Frontal cortex (tissue), 4 donors: ENCODE measurements at places on chromosomes 1 and 21.

DNA sequence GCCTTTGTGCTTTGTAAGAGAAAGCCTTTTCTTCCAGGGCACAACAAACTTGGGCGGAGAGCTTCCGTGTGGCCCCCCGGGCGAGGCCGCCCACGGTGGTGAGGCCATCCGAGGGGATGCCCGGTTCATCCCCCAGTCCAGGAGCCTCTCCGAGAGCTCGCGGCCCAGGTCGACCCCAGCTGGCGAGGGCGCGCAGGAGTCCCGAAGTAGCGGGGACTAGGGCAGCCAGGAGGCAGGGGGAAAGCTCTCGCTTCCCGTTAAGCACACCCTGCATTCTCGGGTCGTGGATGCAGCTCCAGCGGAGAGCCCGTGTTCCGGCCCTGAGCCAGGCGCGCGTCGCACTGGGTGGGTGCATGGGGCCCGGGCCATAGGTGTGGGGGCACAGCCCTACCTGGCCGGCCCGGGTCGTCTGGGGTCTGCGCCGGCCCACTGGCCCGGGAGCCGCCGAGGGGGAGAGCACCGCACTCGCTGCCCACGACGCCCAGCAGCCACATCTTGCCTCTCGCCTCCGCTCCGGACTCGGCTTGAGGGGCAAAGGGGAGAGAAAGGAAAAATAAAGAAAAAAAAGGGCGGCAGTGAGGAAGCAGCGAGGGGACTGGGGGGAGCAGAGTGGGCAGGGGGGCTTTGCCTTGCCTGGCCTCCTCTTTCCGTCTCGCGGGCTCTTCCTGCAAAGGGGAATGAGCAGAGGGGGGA is 1.8 kb downstream of the RNF220 start:
- no peak for DNase-seq

DNA sequence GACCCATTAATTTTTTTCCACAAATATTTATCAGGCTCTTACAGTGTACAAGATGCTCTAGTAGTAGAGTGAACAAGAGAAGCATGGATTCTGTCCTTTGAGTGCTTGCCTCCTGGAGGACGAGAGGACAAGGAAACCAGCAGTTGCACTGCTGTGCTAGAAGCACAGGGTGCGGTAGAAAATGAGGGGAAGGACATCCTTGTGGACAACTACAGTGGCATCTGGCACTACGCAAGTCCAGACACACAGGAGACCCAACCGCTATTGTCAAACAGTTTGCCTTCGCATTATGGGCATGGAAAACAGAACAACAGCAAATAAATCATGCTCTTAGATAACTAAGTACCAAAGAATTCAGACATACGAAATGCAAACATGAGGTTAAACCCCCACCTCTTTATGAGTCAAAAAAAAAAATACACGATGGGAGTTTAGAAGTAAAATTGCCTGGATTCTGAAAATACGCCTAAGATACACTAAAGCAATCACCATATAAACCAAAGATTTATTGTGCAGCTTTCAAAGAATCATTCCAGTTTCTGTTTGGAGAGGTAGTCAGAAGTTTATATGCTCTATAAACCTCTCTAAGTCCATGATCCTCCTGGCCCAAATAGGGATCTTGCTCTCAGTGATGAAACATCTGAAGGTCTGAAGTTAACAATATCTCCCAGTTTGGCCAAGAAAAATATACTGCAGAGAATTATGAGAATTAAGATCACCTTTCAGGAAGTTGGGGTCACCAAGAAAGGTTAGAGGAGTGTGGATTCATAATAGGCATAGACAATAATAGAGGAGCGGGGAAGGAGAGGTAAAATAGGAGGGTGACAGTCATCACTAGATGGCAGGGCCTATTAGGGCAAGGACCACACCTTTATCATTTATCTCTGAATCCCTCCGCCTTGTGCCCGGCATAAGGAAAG is 307.8 kb downstream of the NFIA start:
- no peak for DNase-seq

DNA sequence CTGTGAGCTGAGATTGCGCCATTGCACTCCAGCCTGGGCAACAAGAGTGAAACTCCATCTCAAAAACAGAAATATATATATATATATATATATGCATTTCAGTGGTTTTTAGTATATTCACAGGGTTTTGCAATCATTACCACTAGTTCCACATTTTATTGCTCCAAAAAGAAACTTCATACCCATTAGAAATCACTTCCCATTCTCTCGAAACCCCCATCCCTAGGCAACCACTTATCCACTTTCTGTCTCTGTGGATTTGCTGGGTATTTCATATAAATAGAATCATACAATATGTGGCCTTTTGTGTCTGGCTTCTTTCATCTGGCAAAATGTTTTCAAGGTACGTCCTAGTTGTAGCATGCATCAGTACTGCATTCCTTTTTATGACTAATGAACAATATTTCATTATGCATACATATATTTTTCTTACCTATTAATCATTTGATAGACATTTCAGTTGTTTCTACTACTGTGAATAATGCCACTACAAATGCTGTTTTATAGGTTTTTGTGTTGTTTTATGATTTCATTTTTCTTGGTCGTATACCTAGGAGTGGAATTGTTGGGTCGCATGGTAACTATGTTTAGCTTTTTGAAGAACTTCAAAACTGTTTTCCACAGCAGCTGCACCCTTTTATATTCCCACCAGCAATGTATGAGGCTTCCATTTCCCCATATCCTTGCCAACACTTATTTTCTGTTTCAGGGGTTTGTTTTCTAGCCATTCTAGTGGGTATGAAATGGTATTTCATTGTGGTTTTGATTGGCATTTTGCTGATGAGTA is 95.9 kb downstream of the PHTF1 start:
- no peak for DNase-seq

- DNase-seq = no peak
These were observed 23.8 kb downstream of the HSD11B1 start for GRCh38 chr1:209728466-209728865.

- no peak for DNase-seq
These were observed 21.7 kb downstream of the APP start for GRCh38 chr21:26148840-26149354.

DNA sequence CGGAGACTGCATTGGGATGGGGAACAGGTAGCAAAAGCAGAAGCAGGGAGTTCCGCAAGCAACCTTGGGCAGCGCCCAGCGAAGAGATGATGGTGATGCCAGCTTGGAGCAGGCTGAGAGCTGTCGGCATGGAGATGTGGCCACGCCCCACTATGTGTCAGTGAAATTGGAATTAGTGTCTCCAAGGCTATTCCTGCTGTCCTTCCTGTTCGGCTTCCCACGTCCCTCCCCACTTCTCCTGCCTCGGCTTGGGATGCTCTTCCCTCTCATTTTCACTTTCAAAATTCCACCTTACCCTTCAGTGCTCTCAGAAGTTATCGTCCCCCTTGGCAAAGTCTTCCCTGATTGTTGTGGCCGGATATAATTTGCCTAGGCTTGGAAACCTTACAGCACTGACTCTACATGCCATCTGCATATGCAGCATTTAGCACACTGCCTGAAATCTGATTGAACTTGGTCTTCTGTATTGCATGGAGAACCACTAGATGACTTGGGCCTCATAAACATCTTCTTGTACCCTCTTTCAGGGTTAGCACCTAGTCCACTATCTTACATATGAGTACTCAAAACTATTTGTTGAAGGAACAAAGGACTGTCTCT is 270.7 kb upstream of the RUNX1 start:
- no peak for DNase-seq

DNA sequence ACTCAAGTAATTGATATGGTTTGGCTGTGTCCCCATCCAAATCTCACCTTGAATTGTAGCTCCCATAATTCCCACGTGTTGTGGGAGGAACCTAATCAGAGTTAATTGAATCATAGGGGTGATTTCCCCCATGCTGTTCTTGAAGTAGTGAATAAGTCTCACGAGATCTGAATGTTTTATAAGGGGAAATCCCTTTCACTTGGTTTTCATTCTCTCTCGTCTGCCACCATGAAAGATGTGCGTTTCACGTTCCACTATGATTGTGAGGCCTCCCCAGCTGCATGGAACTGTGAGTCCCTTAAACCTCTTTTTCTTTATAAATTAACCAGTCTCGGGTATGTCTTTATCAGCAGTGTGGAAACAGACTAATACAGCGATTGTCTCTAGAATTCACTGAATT is 135.4 kb downstream of the BACH1 start:
- no peak for DNase-seq
